A549 treated with RU486 at 1 μM for 4 hours (cell line): ENCODE measurements at places on chromosomes 16 and 17. TPM values are rescaled to one million over a fixed set of nuclear protein-coding genes. Genes with fewer than 3 reads are reported as not detected.

The SMTNL2 gene
- total RNA-seq = 0.32 to 1.0 TPM (median 0.53 TPM) in 5 replicates

The SECTM1 gene
- 0.79 to 2.0 TPM (median 1.0 TPM) in 5 replicates for total RNA-seq

The RBFOX1 gene
- total RNA-seq = not detected in 5 replicates

The LIG3 gene
- 16.4 to 21.7 TPM (median 18.2 TPM) in 5 replicates for total RNA-seq

The PMFBP1 gene
- 0.05 to 0.14 TPM (median 0.13 TPM) in 3 of 5 replicates, not detected in the others for total RNA-seq

The RHBDL1 gene
- 0.67 to 1.7 TPM (median 1.4 TPM) in 5 replicates for total RNA-seq

The GJC1 gene
- total RNA-seq = 31.8 to 39.3 TPM (median 36.7 TPM) in 5 replicates

The FOXN1 gene
- not detected in 5 replicates for total RNA-seq

The KRTAP2-2 gene
- not detected in 5 replicates for total RNA-seq

The NPIPB6 gene
- 1.6 to 2.0 TPM (median 1.9 TPM) in 5 replicates for total RNA-seq

The FAM20A gene
- total RNA-seq = 0.08 TPM in 1 of 5 replicates, not detected in the others

The SLC16A13 gene
- 8.8 to 12.1 TPM (median 10.0 TPM) in 5 replicates for total RNA-seq

The AARS1 gene
- 90.7 to 101 TPM (median 92.8 TPM) in 5 replicates for total RNA-seq

The CTF1 gene
- total RNA-seq = 0.08 to 0.23 TPM (median 0.16 TPM) in 4 of 5 replicates, not detected in the other

The CDC6 gene
- total RNA-seq = 53.9 to 62.4 TPM (median 58.9 TPM) in 5 replicates

The PIPOX gene
- 0.19 to 0.35 TPM (median 0.24 TPM) in 4 of 5 replicates, not detected in the other for total RNA-seq

The KRTAP2-3 gene
- total RNA-seq = not detected in 5 replicates

The CDH16 gene
- total RNA-seq = 0.21 to 0.42 TPM (median 0.25 TPM) in 5 replicates

The BCL6B gene
- total RNA-seq = 0.09 TPM in 1 of 5 replicates, not detected in the others

The TNK1 gene
- total RNA-seq = 1.5 to 2.1 TPM (median 1.9 TPM) in 5 replicates

The KRT37 gene
- not detected in 5 replicates for total RNA-seq

The COG4 gene
- total RNA-seq = 25.7 to 34.1 TPM (median 32.1 TPM) in 5 replicates

The EMP2 gene
- 17.1 to 24.8 TPM (median 23.1 TPM) in 5 replicates for total RNA-seq

The ACSF2 gene
- total RNA-seq = 10.0 to 15.4 TPM (median 14.3 TPM) in 5 replicates

The RAB11FIP4 gene
- 1.3 to 2.1 TPM (median 1.8 TPM) in 5 replicates for total RNA-seq

The PLXDC1 gene
- 0.09 to 0.86 TPM (median 0.37 TPM) in 4 of 5 replicates, not detected in the other for total RNA-seq
